Stimulated activated CD4-positive, alpha-beta T cell treated with anti-CD3 and anti-CD28 coated beads, TNF-alpha, amount 100 ng/mL, for 24 hours (primary cell): ENCODE measurements at places on chromosomes 7 and 10.
A peak's percentile ranks its signal among the peaks of the same experiment; 100 is the strongest.

GRCh38 chr7:40587419-40587818 is 452.6 kb downstream of the SUGCT start:
- DNase-seq, result no peak

- no peak for DNase-seq
Observed at GRCh38 chr7:14954035-14954434, 51.5 kb upstream of the DGKB start.

DNA sequence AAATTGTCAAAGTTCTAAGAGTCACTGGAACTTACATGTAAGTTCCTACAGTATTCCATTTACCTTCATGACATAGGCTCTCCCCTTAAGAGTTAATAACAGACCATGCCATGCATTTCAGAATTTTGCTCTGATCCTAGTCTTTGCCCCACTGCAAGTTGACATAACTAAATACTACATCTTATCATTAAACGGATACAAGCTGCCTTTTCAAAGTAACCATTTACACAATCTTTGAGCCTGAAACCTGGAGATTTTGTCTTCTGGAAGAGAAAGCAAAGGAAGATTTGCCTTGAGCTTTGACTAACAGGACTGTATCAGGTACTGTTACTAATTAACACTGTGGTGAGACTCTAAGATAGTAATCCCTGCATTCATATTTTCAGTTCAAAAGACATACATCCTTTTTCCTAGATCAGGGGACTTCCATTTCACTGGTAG is 9.3 kb upstream of the AKR1D1 start:
- no peak for DNase-seq

GRCh38 chr10:5595591-5595990 is 70.8 kb downstream of the ASB13 start:
- DNase-seq, result no peak

DNA sequence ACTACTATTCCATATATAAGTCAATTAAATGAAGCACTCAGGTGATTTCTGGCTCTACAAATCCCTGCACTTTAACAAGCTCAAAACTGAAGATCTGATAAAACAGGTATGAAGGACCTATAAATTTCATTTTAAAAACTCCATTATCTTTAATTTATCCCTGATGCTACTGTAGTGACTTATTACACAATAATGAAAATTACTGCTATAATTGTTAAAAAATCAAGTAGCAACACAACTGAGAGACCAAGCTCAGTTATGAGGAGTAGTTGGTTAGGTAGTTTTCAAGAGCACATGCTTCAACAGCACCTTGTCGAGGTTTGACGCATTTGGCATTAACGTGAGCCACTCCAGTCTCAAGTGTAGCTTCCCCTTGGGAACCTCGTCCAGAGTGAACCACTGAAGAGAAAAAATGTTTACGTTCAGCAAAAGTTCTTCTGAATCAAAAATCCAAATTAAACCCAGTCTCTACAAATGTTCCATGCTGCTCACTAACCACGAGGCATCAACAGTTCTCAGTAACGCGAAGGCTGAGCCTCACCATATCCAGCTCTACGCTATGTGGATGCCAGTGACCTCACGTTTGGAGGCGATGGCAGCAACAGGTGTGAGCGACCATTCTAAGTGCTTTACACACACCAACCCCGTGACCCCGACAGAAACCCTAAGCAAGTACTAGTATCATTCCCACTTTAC is 55.3 kb upstream of the NCAPG2 start:
- DNase-seq, result no peak

DNA sequence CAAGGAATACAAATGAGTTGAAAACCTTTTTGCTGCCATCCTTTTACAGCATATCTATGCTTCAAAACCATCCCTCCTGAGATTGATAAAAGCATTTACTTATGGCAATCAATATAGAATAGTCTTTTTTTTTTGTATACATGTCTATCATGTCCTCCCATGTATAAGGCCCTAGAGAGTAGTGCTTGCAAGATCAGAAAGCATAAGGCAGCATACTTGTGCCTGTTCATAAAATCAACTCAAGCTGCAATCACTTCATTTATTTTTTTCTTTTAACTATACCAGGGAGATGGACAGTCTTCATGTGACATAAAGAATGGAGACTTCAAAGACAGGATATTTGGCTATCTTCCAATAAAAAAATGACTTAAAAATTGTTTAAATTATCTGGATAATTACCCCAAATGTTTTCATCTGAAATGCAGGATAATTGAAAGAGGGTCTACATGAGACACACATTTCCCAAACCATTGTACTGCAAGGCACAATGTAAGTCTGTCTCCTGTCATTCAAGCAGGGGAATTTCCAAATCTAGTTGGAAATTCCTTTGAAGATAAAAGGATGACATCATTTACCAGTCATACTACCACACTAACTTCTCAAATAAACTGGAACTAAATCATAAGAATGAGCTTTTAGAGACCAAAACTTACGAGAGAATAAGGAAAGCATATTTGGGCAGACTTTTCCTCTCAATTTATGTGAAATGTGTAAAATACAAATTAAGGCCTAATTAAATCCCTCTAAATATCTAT is 22.5 kb downstream of the LRRN3 start:
- no peak for DNase-seq

- DNase-seq, result no peak
Observed at GRCh38 chr10:7583626-7584025, 83.1 kb downstream of the ITIH5 start.

- DNase-seq, result no peak
Observed at GRCh38 chr7:128361411-128362379, at the start of gene PRRT4. TSS of gene PRRT4 (minus strand) at chr7:128361690.

- DNase-seq, result no peak
Observed at GRCh38 chr10:58587676-58588075, 75.0 kb downstream of the BICC1 start.

DNA sequence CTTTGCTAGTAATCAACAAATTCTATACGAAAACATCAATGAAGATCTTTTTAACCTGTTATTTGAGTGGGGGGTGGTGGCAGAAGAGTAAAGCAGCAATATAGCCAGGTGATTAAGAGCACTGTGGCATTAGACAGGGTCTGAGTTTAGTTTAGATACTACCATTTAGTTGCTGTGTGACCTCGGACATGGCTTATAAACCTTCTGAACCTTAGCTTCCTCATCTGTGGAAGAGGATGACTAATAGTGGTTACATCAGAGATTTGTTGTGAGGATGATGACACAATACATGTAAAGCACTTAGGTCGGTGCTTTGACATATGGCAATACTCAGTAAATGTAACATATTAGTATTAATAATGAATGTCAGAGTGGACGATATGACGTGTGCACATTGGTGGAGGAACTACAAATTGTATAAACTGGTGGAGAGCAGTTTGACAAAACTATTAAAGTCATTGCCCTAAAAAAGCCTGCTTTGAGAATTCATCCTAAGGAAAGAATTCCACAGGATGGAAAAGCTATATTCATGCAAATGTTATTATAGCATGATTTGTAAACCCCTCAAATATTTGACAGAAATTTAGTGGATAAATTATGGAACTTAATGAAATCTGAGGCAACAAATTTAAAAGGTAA is 24.3 kb downstream of the SPAG6 start:
- DNase-seq, result no peak

- peak; percentile 8 for DNase-seq
Observed at GRCh38 chr7:82677493-82677892, 233.9 kb upstream of the CACNA2D1 start.

GRCh38 chr10:62924344-62924748 is 108.2 kb upstream of the EGR2 start:
- DNase-seq, result peak; percentile 19

GRCh38 chr10:58994226-58995057 is 182.0 kb upstream of the PHYHIPL start:
- DNase-seq, result no peak
